Heart right ventricle (tissue), 16 donors: ENCODE measurements at places on chromosomes 11 and 22. TPM values are rescaled to one million over a fixed set of nuclear protein-coding genes. Genes with fewer than 3 reads are reported as not detected.

GRCh38 chr11:32400670-32401369 is 34.5 kb downstream of the WT1 start:
- H3K36me3 ChIP-seq = no peaks in the 10 kb centered on the region
- no peak for DNase-seq
- no peak overlapping the region for H3K27ac ChIP-seq
- H3K4me3 ChIP-seq = no peak overlapping the region
- H3K4me1 ChIP-seq = peaks cover 2% of the 10 kb centered on the region
- no peaks in the 10 kb centered on the region for H3K27me3 ChIP-seq

Gene NFAM1
- 2.0 TPM for total RNA-seq

- peaks cover 77% of the 10 kb centered on the region for H3K27me3 ChIP-seq
- H3K4me1 ChIP-seq = peaks cover 12% of the 10 kb centered on the region
- H3K4me3 ChIP-seq = no peak overlapping the region
- no peaks in the 10 kb centered on the region for H3K36me3 ChIP-seq
Measured at GRCh38 chr11:68687311-68687710, 3.0 kb downstream of the GAL start.

Gene FAM118A
- 10.4 TPM for total RNA-seq

DNA sequence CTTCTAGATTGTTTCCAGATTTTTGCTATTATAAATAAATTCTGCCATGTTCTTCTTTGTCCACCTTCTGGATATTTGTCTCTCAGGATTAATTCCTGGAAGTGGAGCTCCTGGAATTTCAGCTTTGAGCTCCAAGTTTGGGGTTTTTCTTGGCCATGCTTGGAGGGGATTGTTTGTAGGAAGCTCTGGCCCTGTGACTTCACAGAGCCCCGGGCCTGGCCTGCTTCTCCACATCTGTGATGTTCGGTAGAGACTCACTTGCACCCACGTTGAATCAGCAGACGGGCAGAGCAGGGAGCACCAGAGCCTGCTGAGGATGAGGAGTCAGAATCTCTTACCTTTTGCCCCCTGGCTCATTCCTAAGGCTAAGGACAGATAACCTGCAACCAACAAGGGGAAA is 35.7 kb downstream of the LRRC32 start:
- no peak for DNase-seq
- no peaks in the 10 kb centered on the region for H3K27me3 ChIP-seq
- no peaks in the 10 kb centered on the region for H3K36me3 ChIP-seq
- H3K4me3 ChIP-seq = no peak overlapping the region
- peaks cover 66% of the 10 kb centered on the region for H3K4me1 ChIP-seq

DNA sequence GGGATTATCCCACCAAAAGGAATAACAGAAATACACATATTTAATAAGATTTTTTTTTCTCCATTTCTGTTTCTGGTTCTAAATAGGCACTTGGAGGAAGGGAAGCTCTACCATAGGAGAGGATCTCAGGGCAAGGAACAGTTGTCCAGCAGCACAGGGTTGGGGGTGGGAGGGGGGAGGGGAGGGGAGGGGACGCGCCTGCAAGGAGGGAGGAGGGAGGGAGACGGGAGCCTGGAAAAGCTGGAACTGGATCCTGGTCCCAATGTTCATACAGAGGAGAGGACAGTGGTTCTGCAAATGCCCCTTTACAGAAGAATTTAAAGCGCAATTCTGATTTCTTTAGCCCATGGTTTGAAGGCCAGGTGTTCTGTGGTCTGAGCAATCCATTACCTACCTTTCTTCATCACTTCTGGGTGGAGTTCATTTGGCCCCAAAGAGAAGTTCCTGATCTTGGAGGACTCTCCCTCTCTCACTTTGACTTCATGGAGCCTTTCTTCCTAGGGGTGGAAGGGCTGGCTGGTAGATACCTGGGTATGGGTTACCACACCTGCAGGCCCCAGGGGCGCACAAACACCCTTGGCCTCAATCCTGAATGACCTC is 348.9 kb upstream of the NCAM1 start:
- H3K27me3 ChIP-seq = no peaks in the 10 kb centered on the region
- no peak overlapping the region for H3K4me3 ChIP-seq
- no peak for DNase-seq
- no peaks in the 10 kb centered on the region for H3K36me3 ChIP-seq
- no peak overlapping the region for H3K27ac ChIP-seq

GRCh38 chr11:117178210-117179034 is at the start of gene SIDT2:
Gene SIDT2, plus strand, starts transcription at chr11:117178743. Its CDS starts 521 bp downstream, at chr11:117179264.
- no peaks in the 10 kb centered on the region for H3K36me3 ChIP-seq
- H3K4me3 ChIP-seq = peak within 1 kb of the TSS; percentile 91
- peak within 1 kb of the TSS; percentile 97 for H3K27ac ChIP-seq
- H3K27me3 ChIP-seq = no peaks in the 10 kb centered on the region
- DNase-seq = peak; percentile 96
- H3K4me1 ChIP-seq = peaks cover 41% of the 10 kb centered on the region
